ENCODE measurements at places on chromosomes 3 and 15.

DNA sequence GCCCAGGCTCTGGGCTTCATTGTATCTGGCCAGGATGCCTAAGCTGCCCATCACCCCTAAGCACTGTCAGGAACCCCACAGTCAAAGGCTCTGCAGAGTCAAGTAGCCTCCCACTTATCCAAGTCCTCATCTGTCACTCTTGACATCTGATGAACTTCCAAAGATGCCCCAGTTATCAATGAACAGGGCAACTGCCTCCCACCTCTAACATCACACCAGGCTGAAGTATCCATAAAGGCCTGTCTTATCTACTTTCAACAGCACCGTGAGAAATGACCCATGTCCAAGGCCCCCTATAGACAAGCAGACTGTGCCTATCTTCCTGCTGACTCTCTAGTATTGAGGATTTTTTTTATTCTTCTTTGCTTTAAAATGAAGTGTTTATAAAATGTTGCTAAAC is 56.4 kb downstream of the TRIM69 start:
- no peak for DNase-seq

DNA sequence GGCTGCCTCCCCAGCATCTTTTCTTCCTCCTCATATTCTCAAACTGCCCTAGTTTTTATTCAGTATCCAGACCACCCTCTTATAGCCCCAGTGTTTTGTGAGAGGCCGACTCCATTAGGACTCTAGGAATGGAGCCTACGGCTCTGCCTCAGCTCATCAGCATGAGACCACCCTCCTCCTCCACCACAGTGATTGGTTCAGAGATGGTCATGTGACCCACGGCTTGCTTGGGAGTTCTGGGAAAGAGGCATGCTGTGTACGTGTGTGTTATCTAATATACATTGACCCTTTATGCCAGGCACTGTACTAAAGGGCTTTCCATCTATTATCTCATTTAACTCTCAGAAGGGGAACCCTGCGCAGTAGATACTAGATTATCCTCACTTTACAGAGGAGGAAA is 17.8 kb upstream of the CMTM7 start:
- no peak for DNase-seq

GRCh38 chr15:53534105-53534839 is 225.2 kb downstream of the WDR72 start:
- no peak for DNase-seq

GRCh38 chr15:49610157-49610918 is 10.3 kb downstream of the FAM227B start:
- no peak for DNase-seq

GRCh38 chr15:42056934-42057798 is 36.3 kb upstream of the PLA2G4E start:
- DNase-seq = peak; percentile 57

GRCh38 chr3:40268802-40269524 is 40.5 kb upstream of the EIF1B start:
- DNase-seq = no peak

DNA sequence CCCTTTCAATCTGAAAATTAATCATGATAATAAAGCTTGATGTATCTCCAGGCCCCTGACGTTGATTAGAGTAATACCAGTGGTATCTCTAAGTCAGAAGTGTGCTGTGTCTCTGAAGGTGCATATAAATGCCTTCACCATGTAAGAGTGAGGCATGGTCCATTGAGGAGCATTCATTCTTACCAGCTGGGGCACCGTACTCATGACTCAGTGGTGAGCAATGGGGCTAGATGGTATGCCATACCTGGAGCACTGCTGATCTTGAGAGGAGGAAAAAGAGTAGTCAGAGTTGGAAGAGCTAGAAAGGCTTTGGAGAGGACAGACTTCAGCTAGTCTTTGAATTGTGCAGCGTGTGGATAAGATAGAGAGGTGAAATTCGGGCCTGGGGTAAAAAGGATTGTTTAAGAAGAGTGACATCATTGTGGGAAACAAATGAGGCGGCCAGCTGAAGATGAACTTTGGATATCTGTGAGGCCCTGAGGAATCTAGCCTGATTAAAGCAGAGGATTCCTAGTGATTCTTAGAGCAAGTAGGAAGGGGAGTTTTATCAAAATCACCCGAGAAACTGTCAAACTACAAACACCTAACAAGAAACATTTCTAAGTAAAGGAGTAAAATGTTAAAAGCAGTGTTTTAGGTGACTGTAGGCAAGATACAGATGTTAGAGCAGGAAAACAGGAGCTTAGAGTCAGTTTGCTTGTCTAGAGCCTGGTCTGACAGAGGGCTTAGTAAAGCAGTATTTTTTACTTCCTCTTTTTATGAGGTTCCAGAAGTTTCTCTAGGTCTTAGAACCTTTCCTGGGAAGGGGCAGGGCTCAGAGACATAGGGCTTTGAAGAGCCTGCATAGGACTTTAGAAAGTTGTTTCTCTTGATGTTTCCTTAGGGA is 13.6 kb downstream of the TMOD3 start:
- peak; percentile 12 for DNase-seq

DNA sequence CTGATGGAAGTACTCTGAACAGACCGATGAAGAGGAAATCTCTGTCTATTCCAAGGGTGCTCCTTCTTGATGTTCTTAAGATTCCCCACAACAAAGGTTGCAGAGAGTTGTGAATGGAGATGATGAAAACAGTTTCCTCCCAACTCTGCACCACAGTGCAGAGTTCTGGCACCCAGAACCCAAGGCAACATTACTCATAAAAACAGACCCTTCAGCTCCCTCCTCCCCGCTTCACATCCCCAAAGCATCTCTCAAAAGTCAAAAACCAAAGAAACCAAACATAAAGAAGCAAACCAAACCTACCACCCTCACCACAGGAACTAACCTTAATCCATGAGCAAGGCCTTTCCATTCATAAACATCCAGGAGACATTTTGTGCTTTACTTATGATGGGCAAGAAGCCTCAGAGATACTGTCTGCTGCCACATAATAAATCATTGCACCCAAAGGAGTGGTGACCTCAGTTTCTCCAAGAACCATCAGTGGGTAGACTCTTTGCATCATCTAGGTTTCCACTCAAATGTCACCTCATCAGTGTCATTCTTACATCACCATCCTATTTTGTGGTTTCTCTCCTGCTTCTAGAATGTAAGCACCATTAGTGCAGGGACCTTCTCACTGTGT is 13.2 kb downstream of the PCOLCE2 start:
- no peak for DNase-seq

DNA sequence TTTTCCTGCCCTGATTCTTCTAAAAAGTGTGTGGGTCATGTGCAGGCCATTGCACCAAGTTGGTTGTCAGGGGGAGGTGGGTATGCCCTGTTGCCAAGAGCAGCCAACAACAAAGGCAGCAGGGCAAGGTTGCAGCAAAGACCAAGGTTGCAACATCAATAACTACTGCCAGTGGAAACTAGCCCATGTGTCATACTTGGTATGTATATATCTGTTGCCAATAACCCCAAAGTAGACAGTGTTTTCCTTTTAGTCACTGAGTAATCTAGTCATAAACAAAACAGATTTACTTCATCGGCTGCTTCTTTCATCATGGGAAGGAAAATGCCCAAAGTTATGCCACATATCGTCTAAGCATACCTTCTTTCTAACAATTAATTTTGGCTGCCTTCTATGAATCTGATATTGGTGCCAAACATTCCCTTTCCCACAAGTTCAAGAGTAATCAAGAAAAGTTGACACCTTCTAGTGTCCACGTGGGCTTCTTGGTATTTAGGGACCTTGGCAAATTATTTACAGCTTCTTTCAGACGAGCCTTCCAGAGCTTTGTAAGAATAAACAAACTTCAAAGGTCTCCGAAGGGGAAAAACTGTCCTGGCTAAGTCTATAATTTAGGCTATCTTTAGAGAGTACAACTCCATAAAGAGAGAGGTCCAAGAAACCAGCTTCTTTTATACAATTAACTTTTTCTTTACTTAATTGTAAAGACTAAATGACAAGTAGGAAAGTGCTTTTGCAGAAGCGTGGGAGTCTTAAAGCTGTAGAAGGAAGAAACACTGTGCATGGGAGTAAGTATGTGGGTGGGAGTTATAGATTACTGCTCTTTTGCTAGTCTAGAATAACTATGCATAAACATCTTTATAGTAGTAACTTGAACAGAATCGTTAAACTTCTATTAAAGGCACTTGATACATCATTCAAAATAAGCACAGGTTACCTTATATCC is 10.0 kb upstream of the MBNL1 start:
- peak; percentile 68 for DNase-seq

- DNase-seq = no peak
These were observed 16.5 kb upstream of the CLK3 start for GRCh38 chr15:74599156-74599555.

DNA sequence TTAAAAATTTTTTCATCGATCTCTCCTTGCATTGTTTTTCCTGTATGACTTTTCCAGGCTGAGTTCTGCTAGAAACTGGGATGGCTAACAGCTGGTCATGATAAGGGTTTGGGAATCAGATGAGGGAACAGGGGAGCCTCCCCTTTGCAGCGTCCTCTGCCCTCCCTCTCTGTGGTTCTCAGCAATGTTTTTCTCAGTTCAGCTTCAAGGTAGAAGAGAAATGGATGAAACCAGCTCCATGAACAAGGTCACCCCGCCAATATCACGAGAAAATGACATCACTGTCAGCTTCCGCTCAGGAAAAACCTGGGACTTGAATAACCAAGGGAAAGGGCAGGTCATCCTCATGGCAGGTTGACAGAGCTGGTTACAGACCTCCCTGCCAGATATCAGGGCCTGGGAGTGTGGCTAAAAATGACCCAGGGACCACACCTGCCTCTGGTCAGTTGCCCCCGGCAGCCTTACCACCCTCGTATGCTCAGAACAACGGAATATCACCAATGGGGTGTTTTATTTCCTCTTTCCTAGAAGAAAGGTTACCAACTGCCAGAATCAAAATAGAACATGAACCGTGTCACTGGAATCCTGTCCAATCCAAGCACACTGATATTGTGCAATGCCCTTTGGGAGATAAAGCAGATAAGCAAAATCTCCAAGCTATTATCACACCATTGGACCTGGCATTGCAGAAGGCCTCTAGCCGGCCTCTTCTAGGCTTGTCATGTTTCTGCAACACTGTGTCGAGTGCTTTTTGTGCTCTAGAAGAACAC is 26.1 kb downstream of the LSM3 start:
- DNase-seq = no peak

DNA sequence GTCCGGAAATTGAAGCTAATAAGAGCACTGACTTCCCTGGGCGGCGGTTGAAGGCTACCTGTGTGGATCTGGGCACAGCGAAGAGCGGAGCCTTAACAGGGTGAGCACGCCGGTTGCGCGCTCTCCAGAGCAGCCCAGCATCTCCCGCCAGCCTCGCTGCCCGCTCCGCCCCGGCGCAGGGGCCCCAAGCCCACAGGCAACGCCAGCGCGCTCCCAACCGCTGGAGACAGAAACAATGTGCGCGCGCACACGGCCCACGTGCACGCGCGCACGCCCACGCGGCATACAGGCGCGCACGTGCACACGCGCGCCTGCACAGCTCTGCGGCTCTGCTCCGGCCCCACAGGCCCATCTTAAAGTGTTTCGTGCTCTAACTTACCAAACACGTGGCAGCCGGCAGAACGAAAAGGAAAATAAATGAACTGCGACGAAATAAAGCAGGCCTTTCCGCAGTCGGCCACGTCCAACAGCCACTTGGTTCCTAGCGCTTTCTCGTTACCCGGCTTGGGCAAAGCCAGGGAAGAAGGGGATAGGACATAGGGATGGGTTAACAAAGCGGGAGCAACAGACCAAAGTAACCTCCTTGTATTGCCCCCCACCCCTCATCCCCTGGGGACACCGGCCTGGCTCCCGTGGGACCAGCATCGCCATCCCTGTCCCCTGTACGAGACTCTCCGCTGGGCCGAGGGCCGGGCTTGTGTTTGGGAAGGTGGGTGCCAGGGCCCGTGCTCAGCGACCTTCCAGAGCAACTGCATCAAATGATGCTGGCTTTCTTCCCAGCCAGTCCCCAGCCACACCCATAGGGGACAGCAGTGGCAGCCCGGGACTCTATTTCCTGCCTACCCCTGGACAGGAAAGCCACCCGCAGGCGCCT is 203.7 kb downstream of the ABHD5 start:
- DNase-seq = peak; percentile 32

DNA sequence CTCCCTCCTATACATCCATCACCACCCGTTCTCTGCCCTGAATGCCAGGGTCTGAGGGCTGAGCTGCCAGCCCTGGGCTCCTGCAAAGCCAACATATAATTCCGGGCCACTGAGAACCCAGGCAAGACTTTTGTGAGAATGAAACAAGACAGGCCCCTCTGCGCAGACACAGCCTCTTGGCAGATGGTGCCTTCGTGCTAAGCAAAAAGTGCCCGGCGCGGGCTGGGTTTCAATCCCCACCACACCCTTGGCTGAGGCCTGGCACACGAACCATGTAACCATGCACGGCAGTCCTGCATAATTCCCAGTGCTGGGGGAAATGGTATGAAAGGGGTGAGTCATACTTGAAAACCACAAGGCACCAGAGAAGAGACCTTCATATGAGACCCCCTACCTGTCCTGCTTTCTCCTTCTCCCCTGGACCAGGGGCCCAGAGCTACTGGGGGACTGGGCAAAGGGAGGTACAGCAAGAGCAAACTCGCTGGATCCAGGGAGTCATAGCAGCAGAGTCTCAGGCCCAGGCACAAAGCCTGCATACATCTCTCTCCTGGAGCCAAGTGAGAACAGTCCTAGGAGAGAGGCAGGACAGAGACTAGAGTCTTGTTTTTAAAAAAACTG is 26.1 kb upstream of the LOXL1 start:
- DNase-seq = no peak

DNA sequence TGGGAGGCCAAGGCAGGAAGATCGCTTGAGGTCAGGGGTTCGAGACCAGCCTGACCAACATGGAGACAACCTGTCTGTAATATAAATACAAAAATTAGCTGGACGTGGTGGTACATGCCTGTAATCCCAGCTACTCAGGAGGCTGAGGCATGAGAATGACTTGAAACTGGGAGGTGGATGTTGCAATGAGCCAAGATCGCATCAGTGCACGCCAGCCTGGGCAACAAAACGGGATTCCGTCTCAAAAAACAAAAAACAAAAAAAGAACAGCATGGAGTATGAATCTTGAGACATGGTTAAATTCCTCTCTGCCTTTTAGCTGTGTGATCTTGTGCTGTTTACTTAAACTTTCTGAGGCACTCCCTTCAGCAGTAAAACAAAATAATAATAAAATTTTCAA is 244.9 kb downstream of the FGF12 start:
- no peak for DNase-seq

DNA sequence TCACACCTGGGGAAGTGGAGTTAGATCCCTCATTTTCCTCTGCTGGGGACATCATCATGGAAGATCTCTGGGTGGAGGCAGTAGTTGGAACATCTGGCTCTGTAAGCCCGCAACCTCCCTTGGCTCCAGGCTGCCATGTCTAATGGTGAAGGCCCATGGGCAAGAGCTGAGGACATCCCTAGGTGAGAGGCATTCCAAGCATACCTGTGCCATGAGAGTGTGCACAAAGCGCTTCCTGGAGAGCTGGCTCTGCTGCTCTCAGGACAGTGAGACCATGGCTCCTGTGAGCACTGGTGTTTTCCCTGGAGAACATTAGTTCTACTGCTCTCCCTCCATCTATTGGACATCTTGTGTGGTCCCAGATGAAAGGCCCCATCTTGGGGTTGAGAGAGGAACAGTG is 7.7 kb downstream of the MAPKAPK3 start:
- DNase-seq = no peak

DNA sequence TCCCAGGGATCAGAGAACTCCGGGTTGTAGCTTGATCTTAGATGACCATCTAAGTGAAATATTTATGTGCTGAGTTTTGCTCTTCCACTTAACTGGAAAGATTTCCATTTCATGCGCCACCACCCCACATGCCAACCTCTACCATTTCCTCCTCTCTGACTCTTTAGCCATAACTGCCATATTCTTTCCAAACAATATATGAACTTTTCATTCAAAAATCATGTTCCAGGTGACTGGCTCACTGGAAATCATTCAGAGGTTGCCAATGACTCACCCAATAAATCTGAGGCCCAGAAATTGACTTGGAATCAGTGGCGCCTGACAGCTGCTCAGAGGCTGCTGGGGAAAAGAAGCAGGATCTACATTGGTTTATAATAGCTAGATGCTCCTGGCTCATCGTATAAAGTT is 31.6 kb upstream of the FAM174B start:
- no peak for DNase-seq
